ENCODE measurements at places on chromosomes 7 and 10.

DNA sequence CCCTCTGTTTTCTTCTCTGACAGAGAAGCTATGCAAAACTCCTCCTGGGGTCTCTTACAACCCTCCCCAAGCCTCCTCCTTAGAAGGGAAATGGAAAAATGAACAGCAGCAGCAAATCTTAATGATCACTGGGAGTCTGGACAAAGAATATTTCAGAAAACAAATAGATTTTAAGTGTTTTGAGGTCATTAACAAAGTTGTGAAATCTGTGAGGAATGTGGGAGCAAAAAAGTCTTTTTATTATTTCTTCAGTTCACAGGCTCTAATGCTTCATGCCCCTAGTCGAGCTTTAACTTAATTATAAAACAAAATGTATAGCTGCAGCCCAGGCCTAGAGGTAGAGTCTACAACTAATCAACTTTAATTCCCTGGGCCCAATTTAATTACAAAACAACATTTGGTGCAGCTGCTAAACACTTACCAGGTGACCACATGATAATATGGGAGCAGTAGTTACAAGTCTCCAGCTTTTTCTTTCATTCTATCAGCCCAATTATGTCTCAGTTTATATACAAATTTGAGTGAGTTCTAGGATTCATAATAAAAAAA is 293.2 kb downstream of the THSD7A start:
- no peak for DNase-seq

GRCh38 chr10:130545122-130545521 is 408.9 kb downstream of the GLRX3 start:
- DNase-seq: peak; percentile 46

GRCh38 chr7:41446606-41447449 is 256.1 kb downstream of the INHBA start:
- DNase-seq: no peak

DNA sequence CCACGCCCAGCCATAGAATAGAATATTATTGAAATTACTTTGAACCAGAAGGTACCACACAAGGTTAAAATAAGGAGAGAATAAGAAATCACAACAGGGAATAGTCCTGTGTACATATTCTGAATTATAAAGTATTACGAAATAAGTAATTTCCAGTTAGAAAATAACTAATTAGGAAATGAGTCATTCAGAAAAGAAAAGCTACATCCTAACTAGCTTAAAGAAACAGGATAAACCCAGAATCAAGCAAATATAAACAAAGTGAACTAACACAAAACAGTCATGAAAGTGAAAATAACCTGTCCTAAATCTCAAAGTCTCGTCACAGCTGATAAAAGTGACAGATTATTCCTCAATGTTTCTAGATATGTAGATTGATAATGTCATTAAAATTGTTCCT is 74.8 kb upstream of the NEBL start:
- DNase-seq: no peak

GRCh38 chr10:124303662-124304418 is 114.9 kb downstream of the OAT start:
- no peak for DNase-seq

GRCh38 chr7:94970085-94970576 is 62.7 kb downstream of the PPP1R9A start:
- DNase-seq: no peak

DNA sequence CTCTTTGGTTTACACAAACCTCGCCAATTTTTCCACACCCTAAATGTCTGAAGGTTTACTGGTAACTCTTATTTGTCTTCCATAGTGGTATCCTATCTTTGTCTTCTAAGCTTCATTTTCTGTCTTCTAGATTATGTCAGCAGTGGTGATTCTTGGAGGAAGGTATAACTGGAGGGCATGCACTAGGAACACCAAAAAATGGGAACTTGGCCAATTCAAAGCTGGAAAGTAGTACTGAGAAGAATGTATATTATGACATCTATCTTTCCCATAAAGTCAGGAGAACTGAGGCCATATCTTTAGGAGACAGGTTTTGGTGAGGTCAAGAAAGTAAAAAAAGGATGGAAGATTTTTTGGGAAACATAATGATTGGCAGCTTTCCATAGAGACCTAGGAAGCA is 113.3 kb downstream of the CPEB3 start:
- DNase-seq: no peak

DNA sequence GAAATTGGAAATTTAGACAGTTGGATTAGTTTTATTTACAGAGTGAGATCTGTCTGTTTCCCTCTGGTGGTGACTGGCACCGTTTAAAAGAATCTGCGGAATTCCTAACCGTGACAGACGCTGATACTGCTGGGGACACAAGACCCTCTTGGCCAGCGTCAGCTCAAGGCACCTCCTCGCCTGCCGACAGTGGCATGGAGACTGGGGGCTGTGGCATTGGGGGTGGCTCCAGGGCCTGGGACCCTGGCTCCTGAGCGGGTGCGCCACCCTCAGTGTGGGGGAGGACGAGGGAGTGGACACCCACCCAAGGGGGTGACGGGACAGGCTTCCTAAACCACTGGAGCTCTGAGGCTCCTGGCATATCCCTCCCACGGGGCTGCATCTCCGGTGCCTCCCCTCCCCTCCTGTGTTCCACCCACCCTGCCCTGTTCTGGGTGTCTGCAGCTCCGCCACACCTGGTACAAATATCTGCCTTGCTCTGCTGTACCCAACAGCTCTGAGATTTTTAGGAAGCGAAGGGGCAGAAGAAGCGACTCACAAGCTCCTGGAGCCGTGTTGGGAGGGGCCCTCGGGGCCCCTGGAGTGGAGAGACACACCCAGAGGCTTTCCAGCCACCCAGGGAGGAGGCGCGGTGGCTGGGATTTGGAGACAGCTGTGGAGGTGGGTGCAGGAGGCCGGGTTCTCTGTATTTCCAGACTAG is 178.7 kb downstream of the DNAJB6 start:
- DNase-seq: no peak

- DNase-seq: no peak
Observed at GRCh38 chr7:2326951-2327350, 12.7 kb upstream of the SNX8 start.

DNA sequence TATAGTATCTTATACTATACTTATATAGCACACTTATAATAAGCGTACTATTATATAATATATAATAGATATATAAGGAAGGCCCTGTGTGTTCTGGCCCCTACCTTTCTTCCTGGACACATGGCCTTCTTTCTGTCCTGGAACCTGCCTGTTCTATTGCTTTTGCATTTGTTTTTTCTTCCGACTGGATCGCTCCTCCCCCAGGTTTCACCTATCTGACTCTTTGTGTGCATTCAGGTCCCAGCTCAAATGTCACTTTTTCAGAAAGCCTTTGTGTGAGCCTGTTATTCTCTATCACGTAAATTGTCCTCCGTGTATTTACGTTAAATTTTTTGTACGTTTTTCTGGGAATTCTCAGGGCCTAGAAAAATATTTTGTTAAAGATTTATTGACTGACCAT is 2.9 kb upstream of the TRIM8 start:
- DNase-seq: no peak

DNA sequence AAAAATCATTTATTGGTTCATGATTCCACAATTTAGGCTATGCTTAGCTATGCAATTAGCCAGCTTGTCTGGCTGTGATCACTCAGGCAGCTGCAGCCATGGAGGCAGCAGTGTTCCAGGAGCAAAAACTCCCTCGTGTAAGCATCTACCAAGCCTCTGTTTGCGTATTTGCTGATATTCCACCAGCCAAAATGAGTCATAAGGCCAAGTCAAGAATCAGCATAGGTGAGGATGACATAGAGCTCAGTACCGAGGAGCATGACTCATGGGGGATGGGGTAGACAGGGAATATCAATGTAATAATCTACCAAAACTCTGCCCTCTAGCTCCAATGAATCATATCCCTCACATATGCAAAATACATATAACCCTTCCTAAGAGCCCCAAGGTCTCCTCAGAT is 63.3 kb downstream of the IMMP2L start:
- no peak for DNase-seq

DNA sequence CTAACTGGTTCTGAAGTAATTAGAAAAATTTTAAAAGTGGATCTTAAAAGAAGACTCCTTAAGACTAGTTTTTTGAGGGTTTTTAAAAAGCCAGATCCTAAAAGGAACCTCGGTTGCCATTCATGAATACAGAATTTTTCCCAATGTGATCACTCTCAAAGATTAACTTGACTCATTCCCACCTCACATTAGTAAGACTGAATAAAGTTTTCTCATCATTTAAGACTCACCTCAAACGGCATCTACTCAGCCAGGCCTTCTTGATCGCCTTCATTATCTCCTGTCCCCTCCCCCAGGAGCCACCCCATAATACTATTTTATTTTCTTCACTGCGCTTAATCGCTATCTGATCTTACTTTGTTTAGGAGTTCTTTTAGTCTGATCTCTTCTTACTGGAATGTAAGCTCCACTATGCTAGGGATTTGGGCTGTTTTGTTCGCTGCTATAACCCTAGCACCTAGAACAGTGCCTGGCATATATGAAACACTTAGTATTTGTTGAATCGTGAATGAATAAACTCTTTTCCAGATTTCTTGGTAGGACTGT is 55.9 kb upstream of the PCGF5 start:
- no peak for DNase-seq

DNA sequence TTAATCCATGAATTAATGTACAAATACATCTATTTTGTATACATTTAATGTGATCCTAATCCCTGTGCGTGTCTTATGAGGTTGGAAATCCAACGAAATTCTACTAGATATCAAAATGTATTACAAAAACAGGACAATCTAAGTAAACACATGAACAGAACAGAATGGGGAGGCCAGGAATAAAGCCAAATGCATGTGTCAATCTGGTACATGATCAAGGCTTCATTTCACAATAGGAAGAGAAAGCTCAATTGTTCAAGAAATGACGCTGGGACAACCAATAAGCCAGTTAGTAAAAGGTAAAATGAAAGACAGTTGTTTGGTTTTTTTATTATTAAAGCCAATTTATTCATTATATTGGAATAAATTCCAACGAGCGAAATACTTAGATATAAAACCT is 83.0 kb downstream of the COL13A1 start:
- no peak for DNase-seq

- DNase-seq: no peak
Observed at GRCh38 chr7:142176901-142177300, 65.4 kb downstream of the MGAM2 start.

DNA sequence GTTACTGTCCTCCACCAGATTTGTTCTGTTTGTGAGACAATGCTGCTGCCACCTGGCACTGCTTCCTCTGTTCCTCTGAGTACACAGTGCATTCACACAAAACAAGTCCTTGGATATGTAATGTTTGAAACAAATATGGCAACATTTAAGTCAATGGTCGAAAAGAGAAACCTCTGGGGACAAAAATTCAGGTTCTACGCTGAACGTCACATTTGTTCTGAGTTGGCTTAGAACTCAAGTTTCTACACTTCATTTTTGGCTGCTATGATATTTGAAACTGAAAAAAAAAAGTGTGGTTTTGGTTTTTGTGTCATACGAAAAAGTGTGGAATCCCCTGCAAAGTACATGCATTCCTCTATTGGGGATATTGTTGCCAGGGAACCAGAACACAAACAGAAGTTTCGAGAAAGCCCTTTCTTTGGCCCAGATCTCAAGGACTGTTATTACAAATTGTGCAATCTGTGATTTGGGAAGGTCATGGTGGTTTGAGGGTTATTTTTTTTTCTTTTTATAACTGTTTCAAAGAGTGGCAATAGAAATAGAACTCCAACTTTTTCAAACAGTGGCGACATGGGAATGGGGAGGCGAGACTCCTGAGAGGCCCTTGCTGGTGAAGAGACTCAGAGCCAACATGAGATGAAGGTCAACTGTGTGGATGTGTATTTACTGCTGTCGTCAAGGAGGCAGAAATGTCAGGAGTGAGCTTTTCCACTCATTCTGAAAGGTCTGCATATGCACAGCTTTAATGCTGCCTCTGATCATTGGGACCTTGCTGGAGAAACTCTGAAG is 127.5 kb downstream of the CUBN start:
- no peak for DNase-seq

GRCh38 chr10:113381416-113381815 is 171.4 kb upstream of the HABP2 start:
- DNase-seq: no peak

DNA sequence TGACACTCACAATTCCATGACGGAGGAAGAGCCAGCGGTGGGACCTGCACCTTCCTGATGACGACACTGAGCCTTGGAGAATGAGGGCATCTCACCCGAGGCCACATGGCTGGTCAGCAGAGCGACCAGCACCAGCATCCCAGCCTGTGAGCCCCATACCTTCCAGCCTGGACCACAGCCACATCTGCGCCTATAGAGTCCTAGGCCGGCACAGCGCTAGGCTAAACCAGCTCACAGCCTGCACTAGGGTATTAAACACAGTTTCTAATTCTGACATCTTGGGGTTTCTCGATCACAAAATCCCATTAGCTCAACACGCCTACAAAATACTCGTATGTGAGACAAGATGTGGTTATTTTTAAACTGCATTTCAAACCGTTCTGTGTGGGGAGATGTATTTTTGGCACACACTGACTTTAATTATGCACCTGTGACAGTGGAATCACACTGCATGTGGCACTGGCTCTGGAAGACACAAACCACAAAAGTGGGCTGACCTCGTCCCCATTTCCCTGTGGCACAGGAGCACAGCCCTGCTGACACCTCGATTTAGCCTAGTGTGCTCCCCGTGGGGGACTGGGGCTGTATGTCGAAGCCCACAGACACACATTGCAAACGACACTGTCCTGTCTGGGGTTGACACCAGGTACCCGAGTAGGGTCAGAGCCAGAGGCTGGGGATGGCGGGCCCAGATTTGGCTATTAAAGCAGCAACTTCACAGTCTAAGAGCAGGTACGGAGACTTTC is 32.5 kb downstream of the CPXM2 start:
- no peak for DNase-seq

DNA sequence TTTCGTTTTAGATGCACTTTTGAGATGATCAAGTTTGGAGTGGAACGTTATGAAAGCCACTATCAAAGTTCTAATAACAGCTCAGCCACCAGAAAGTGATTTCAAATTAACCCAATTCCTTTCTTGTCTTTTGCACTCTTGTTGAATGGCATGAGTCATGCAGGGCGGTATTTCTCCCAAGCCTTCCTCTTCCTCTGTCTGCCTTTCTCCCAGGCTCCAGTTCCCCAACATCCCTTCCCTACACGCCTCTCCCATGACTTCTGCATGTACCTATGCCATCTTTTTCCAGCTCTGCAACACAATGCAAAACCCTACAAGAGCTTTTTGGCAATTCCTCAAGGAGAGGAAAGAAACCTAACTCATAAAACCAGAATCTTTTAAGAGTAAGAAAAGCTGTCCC is 21.8 kb upstream of the NPS start:
- DNase-seq: no peak

DNA sequence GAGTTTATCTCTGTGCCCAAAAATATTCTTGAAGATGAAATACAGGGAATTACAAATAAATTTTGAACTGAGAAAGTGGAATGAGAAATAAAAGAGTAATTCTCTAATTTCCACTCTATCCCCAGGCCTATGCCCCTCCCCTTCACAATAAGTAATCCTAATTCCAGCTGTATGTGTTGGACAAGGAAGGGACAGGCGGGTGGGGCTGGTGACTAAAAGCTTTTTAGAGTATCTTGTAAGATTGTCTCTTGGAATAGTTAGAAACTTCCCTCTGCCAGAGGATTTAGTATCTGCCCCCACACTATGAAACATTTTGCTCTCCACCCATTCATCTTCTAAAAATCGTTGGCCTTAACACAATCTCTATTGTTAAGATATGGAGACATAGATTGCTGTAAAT is 199.2 kb downstream of the MBL2 start:
- no peak for DNase-seq

Measured in iPS-NIHi11 (cell line).